ENCODE measurements at places on chromosomes 3 and 15.

DNA sequence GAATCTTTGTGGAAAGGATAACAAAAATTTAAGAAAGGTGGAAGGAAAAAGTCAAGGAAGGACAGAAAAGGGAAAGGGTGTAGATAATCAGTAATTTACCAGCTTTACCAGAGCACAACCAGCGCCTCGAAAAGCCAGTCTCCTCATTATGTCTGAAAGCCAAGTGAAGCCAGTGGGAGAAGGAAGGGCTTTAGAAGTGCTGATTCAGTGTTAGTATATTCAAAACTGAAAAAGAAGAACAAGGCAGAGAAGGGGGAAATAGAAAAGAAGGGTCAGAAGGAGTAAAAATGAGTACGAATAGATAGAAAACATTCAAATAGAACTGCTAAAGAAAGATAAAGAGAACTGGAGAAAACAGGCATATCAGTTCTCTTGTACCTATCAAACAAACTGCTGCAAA, 4.1 kb downstream of the PBRM1 start:
- DNase-seq: peak; percentile 49

DNA sequence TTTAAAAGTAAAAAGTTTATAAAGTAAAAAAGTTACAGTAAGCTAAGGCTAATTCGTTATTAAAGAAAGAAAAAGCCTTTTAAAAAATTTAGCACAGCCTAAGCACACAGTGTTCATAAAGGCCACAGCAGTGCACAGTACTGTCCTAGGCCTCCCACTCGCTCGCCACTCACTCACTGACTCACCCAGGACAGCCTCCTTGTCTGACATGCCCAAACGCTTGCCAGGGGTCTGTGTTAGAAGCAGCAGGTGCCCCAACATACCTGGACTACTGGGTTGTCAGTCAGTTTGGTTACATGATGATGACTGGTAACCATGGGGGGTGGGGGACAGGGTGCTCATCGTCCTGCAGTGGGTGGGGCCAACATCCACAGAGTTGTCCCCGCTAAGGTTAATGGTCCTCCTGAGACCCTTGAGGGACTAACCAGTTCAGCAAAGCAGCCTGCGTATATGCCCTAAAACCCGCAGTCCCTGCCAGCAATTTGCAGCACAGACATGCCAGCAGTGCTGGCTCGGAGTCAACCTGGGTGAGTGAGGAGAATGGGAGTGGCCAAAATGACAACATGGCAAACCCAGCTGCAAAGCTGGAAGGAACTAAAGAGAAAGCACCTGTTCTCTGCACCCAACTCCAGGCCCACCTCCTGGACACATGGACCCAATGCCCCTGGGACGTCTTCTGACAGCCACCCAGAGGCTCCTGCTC, 49.2 kb downstream of the CYFIP1 start:
- DNase-seq: peak; percentile 6

DNA sequence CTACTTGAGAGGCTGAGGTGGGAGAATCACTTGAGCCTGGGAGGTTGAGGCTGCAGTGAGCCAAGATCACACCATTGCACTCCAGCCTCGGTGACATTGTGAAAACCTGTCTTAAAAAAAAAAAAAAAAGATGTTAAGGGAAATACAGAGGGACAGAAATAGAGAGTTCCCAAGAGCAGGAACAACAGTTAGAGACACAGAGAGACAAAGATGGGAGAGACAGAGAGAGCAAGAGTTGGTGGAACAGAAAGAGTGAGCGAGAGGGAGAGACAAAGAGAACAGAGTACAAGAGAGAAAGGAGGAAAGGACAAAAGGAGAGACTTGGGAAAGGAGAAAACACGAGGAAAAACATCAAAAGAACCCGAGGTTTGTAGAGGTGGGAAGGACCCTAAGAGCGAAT, 35.8 kb downstream of the BHLHE40 start:
- DNase-seq: no peak

DNA sequence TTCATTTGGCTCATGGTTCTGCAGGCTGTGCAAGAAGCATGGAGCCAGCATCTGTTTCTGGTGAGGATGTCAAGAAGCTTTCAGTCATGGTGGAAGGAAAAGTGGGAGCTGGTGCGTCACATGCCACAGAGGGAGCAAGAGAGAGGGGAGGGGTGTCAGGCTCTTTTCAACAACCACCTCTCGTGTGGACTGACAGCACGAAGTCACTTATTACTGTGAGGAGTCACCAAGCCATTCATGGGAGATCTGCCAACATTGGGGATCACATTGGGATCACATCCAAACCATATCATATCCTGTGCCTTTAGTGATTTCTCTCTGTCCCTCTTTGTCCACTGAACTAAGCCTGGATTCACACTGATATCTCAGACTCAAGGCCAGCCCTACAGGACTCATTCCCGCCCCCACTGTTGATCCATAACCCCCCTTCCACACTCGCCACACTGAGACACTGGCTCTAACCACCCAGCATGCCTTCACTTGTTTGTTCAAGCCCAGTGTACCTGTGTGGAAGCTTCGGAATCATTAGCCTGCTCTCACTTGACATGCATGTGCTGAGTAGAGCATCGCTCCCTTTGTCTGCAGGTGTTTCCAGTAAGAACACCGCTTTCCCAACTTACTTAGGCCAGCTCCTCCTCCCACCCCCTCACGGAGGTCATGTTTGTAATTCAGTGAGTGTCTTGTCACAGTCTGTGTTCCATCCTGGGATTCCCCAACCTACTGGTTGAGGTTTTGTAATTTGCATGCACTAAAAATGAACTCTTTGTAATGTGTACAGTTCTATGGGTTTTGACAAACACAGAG, 132.2 kb downstream of the KLF13 start:
- DNase-seq: no peak

DNA sequence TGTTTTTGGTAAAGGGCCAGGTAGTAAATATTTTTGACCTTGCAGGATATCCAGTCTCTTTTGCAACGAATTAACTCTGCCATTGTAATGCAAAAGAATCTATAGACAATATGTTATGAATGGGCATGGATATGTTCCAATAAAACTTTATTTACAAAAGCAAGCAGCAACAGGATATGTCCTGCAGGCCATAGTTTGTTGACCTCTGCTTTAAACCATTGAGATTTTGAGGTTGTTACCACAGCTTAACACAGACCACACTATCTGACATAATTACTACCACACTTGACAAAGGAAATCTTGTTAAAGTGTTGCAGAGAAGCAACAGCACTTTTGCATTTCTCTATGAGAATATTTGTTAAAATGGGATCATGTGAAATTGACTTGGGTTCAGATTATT, 349.3 kb downstream of the ERC2 start:
- no peak for DNase-seq

DNA sequence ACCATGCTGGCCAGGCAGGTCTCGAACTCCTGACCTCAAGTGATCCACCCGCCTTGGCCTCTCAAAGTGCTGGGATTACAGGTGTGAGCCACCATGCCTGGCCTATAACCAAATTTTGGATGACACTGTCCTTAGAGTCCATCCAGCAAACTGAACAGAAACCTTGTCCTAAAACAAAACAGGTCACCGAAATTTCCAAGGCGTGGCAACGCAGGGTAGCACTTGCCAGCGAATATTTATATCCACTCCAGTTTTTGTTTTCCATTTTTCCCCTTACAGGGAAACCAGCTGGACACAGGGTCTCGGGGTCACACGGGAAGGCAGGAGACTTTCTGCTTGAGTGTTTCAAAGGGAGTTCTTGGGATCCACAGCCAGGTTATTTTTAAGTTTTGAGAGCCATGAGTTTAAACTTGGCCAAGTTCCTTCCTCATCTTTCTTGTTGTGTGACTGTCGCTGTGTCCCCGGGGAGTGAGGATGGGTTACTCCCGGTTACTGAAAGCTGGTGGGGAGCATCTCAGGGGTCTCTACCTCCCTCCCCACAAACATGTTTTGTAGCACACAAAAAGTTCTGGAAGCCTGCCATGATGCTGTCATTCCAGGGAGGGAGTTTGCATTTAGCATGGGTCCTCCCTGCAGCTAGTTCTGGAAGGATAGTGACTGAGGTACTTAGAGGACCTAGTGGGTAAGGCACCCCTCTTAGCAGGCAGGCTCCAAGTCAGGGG, 12.6 kb downstream of the LIMD1 start:
- DNase-seq: no peak

DNA sequence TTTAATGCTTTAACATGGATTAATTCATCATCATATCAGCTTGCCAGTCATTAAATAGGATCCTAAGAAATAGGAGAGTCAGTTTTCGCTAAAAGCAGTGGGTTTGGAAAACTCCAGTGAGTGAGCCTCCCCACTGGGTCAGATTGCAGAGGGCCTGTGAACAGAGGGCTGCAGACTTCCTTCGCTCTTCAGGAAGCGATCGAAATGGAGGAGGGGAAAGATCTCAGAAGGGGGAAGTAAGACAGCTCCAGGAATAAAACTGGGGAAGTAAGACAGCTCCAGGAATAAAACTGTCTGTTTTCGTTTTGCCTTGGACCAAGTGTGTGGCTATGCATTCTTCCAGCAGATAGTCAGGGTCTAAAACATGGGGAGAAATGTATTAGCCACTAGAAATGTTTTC, 124.8 kb upstream of the C15orf61 start:
- no peak for DNase-seq

DNA sequence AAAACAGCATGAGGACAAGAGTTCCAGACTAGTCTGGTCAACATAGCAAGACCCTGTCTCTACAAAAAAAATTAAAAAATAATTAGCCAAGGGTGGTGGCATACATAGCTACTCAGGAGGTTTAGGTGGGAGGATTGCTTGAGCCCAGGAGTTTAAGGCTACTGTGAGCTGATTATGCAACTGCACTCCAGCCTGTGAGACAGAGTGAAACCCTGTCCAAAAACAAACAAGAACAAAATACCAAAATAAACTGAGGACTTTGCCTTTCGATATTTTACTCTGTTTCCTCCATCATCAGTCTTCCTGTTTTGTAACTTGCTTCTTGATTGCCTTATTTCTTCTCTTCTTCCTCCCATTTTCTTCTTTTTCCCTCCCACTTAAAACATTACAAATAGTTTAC, 504.4 kb downstream of the ROBO1 start:
- no peak for DNase-seq

GRCh38 chr15:31349233-31350141, 22.9 kb downstream of the KLF13 start:
- peak; percentile 41 for DNase-seq

DNA sequence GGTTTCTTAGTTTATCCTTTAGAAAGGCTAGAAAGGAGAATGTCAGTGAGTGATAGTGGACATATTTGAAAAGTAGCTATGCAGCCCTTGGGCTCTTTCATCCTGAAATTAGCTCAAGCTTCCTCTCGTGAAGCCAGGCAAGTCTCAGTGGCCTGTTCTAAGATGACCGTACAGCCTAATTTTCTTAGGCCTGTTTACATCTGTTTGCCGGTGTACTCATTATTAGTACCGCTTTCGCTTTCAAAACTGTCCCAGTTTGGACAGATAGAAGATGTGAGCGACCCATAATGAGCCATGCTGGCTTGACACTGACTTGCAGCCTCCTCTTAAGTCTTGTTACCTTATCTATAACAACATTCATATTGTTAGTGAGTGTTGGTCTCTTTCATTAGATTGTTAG, 5.7 kb upstream of the ARL14 start:
- DNase-seq: peak; percentile 60

GRCh38 chr3:43405888-43406642, 119.7 kb downstream of the SNRK start:
- no peak for DNase-seq

DNA sequence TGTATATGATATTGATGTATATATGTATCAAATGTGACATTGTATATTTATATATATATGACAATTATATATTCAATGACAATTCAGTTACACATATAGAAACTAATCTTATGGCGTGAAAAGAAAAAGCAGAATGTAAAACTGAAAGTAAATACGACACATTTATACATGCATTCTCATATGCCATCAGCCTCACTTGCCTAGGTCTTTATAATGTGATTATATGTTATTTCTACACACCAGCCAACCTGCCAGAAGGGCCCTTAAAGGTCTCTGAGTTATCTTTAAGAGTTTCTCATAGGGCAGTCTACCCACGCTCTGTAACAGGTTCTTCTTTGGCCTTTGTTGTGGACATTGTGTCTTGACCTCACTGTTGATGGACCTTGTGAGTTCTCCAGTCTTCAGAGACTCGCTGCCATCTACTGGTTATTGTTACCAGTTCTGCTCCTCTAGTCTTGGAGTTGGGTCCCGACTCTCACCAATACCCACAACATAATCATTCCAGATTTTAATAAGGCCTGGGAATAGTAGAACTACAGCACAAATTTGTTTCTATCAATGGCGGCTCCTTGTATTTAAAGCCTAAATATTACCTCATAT, 371.5 kb upstream of the GOLIM4 start:
- DNase-seq: peak; percentile 39

DNA sequence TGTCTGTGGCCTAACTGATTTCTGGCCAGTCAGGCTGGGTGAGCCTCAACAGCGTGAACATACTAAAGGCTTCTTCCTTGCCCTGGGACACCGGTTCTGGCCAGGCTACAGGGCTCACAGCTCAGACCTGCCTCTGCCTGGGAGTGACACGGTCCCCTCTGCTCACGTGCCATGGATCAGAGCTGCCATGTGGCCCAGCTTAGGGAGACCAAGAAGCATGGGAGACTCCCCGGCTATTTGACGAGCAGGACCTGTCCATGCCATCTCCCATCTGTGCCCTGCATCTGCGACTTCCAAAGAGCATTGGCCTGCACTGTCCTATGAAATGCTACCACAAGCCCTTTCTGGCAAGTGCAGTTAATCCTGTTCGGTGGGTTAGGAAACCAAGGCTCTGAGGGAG, 57.4 kb downstream of the APBA2 start:
- no peak for DNase-seq

- DNase-seq: no peak
Observed at GRCh38 chr15:74829486-74829885, 3.1 kb downstream of the CPLX3 start.

GRCh38 chr3:14793126-14793857, 25.5 kb upstream of the FGD5 start:
- DNase-seq: no peak

GRCh38 chr3:120554812-120555606, 41.1 kb upstream of the NDUFB4 start:
- no peak for DNase-seq

- no peak for DNase-seq
Observed at GRCh38 chr3:38271553-38271952, 5.9 kb downstream of the SLC22A13 start.

- no peak for DNase-seq
Observed at GRCh38 chr3:18300916-18301315, 124.2 kb downstream of the SATB1 start.

DNA sequence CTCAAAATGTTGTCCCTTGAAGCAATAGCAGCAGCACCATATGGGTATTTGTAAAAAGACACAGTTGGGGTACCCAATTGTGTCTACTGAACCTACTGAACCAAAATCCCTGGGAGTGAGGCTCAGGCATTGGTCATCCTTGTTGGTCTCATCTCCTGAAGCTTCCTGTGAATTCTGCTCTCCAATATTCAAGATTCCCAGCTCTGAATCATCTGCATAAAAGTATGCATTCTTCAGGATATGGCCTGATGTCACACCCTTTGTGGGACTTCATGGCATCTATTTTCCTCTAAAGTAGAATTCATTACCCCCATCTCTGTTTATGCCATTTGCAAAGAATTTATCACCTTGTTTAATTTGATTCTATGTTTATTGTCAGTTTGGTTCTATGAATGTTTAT, 13.3 kb upstream of the PTX3 start:
- no peak for DNase-seq
